MV-4-11 (cell line): ENCODE measurements at places on chromosomes 2 and 18.

GRCh38 chr2:231710799-231711676 is 2.7 kb downstream of the PTMA start:
- DNase-seq = peak; percentile 45

DNA sequence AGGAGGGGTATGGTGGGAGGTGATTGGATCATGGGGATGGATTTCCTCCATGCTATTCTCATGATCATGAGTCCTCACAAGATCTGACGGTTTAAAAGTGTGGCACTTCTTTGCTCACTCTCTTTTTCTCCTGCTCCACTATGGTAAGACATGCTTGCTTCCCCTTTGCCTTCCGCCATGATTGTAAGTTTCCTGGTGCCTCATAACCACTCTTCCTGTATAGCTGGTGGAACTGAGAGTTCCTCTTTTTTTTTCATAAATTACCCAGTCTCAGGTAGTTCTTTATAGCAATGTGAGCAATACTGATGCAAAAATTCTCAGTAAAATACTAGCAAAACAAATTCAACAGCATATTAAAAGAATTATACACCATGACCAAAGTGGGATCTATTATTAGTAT is 728.5 kb upstream of the SLC8A1 start:
- peak; percentile 7 for DNase-seq

DNA sequence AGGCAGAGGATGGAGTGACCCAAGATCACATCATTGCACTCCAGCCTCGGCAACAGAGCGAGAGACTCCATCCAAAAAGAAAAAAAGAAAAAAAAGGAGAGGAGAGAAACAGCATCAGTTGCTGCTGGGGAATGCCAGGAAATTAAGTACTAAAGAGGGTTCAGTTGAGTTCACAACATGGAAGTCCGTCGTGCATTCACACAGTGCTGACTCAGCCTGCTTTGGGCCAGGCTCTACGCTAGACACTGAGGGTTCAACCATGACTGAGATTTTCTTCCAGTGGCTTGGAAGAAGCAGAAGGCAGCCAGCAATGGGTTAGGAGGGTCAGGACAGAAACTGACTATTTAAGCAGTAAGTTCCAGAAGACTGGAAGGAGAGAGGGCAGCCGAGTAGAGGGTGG is 108.8 kb downstream of the FMNL2 start:
- DNase-seq = no peak

- no peak for DNase-seq
Observed at GRCh38 chr2:9033385-9034168, 30.1 kb upstream of the MBOAT2 start.
